ENCODE measurements at places on chromosomes 1 and 21.
A peak's percentile ranks its signal among the peaks of the same experiment; 100 is the strongest.

DNA sequence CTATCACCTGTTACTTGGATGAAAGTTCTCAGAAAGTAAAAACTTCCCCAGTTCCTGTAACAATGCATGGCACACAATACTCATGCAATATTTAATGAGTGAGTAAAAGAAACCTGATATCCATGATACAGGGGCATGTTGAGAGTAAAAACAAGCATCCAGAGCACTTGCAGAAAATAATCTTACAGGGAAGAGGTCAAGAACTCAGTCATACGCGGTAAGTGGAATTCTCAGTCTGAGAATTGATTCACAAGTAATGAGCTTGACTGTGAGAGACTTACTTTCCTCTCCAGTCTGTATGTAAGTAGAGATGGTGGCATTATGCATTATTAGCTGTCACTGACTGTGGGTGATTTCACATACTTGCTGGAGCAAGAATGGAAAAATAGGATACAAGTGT lies 976.9 kb downstream of the BRINP3 start:
- no peaks in the 10 kb centered on the region for H3K36me3 ChIP-seq
- no peaks in the 10 kb centered on the region for H3K27me3 ChIP-seq

GRCh38 chr1:94471271-94471670 lies 53.1 kb downstream of the ABCD3 start:
- no peak overlapping the region for H3K27ac ChIP-seq
- DNase-seq = no peak
- H3K36me3 ChIP-seq = no peaks in the 10 kb centered on the region
- no peak overlapping the region for H3K4me3 ChIP-seq
- H3K27me3 ChIP-seq = no peaks in the 10 kb centered on the region
- no peaks in the 10 kb centered on the region for H3K4me1 ChIP-seq

GRCh38 chr1:88175631-88176226 lies 508.3 kb upstream of the PKN2 start:
- H3K4me3 ChIP-seq = no peak overlapping the region
- H3K36me3 ChIP-seq = no peaks in the 10 kb centered on the region
- H3K4me1 ChIP-seq = no peaks in the 10 kb centered on the region
- no peak for DNase-seq
- H3K27ac ChIP-seq = no peak overlapping the region
- no peaks in the 10 kb centered on the region for H3K27me3 ChIP-seq

GRCh38 chr1:158654571-158654970 lies 31.9 kb downstream of the SPTA1 start:
- DNase-seq = no peak
- H3K4me1 ChIP-seq = no peaks in the 10 kb centered on the region
- H3K36me3 ChIP-seq = no peaks in the 10 kb centered on the region
- no peaks in the 10 kb centered on the region for H3K27me3 ChIP-seq

DNA sequence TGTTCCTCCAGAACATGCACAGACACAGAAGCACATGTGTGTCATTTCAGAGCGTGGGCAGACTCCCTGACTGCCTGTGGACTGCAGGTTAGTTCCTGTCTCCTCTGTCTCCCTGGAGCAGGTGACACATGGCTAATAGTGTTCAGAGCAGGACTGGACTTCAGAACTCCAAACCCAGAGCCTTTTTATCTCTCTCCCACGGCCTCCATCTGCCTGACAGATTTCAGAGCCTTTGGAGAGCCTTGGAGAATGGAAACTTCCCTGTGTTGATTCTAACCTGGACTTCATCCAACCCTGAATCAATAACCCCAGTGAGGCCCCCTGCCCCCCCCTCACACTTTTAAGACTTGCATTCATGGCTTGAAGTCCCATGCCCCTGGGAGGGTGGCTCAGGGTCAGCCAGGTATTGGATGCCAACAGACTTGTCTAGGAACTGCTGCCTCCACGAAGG lies 44.4 kb downstream of the C1orf198 start:
- peak overlapping the region; percentile 50 for H3K27ac ChIP-seq
- H3K36me3 ChIP-seq = no peaks in the 10 kb centered on the region
- H3K4me3 ChIP-seq = no peak overlapping the region
- no peak for DNase-seq
- no peaks in the 10 kb centered on the region for H3K27me3 ChIP-seq

DNA sequence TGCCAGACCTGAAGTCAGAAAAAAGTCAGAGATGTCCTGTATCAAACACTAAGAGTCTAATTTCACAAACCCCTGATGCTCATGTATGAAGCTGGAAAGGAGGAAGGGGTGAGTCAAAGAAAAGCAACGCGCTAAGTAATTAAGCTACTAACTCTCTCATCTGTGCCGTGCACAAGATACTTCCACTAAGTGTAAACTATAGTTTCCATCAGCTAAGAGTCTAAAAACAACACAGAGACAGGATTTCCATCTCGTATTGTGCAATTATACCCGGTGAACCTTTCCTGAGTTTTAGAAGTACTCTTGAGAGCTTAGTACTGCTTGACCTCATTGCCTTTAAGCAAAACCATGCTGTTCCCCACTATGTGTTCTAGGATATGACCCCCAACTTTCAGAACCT lies 19.0 kb downstream of the DNALI1 start:
- H3K4me3 ChIP-seq = no peak overlapping the region
- no peak for DNase-seq
- no peaks in the 10 kb centered on the region for H3K27me3 ChIP-seq
- H3K36me3 ChIP-seq = peaks cover 51% of the 10 kb centered on the region

DNA sequence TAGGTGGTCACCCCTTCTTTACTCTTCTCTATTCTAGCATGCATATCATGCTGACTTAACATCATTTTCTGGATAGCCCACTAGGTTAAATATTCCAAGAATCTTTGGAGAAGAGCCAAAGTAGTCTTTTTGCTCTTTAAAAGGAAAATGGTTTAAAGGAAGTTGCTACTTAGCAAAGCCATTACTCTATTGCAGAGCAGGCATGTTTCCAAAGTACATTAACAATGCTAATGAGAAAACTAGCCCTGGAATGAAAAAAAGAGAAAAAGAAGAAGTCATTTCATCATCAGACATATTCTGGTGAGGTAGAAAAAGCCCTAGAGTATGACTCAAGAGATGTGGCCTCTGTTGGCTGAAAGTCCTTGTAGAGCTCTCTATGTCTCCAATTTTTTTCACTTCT lies 74.0 kb downstream of the NUF2 start:
- no peak overlapping the region for H3K4me3 ChIP-seq
- H3K36me3 ChIP-seq = no peaks in the 10 kb centered on the region
- DNase-seq = no peak
- H3K27ac ChIP-seq = no peak overlapping the region

DNA sequence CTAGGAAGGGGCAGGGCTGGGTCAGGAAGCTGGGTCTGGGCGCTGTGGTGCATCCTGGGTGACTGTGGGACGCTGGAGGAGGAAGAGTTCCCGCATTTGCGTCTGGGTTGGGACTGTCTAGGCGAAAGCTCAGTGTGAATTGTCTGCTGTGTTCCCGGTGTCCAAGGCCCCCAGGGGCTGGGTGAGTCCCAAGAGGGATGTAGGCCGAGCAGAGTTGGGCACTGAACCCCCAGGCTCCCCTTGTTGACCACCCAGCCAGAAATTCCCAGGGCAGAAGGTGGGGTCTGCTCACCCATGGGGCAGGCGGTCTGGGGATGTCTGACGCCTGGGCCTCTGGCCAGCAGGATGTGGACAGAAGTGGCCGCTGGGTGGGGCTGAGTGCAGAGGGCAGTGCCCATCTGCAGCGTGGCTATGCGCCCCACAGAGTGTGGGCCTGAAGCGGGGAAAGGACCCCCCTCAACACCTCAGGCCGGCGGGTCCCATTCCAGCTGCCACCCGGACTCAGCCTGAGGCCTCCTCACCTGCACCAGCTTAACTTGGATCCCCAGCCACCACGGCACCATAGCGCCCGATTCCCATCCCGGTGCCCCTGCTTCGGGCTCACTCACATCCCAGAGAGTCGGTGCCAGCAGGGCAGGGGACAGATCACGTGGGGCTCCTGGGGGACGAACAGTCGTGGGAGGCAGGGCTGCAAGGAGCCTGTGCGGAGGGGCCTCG lies 37.0 kb upstream of the POFUT2 start:
- DNase-seq = no peak
- H3K4me1 ChIP-seq = peaks cover 96% of the 10 kb centered on the region
- H3K27me3 ChIP-seq = no peaks in the 10 kb centered on the region
- H3K27ac ChIP-seq = no peak overlapping the region
- no peak overlapping the region for H3K4me3 ChIP-seq

- DNase-seq = no peak
- no peaks in the 10 kb centered on the region for H3K36me3 ChIP-seq
- no peak overlapping the region for H3K27ac ChIP-seq
- H3K4me1 ChIP-seq = no peaks in the 10 kb centered on the region
- H3K4me3 ChIP-seq = no peak overlapping the region
Measured at GRCh38 chr1:118948846-118949245, 39.3 kb downstream of the TBX15 start.

GRCh38 chr1:1239614-1240347 lies 6.7 kb downstream of the C1QTNF12 start:
- H3K27me3 ChIP-seq = peaks cover 31% of the 10 kb centered on the region
- no peak overlapping the region for H3K4me3 ChIP-seq
- no peak for DNase-seq
- peaks cover 53% of the 10 kb centered on the region for H3K36me3 ChIP-seq
- H3K27ac ChIP-seq = no peak overlapping the region
- H3K4me1 ChIP-seq = peaks cover 42% of the 10 kb centered on the region

GRCh38 chr1:213066363-213066762 lies 15.3 kb downstream of the RPS6KC1 start:
- no peaks in the 10 kb centered on the region for H3K36me3 ChIP-seq
- H3K4me1 ChIP-seq = peaks cover 3% of the 10 kb centered on the region
- H3K27ac ChIP-seq = no peak overlapping the region
- no peak overlapping the region for H3K4me3 ChIP-seq
- H3K27me3 ChIP-seq = no peaks in the 10 kb centered on the region

- H3K27ac ChIP-seq = no peak overlapping the region
- no peak for DNase-seq
- H3K27me3 ChIP-seq = no peaks in the 10 kb centered on the region
Measured at GRCh38 chr1:180680558-180681144, 48.8 kb downstream of the XPR1 start.

- DNase-seq = no peak
- no peaks in the 10 kb centered on the region for H3K4me1 ChIP-seq
- H3K27ac ChIP-seq = no peak overlapping the region
- no peak overlapping the region for H3K4me3 ChIP-seq
Measured at GRCh38 chr1:192045131-192045530, 113.1 kb upstream of the RGS18 start.

GRCh38 chr1:62370594-62370993 lies 51.4 kb upstream of the KANK4 start:
- H3K4me1 ChIP-seq = no peaks in the 10 kb centered on the region
- no peaks in the 10 kb centered on the region for H3K27me3 ChIP-seq
- H3K36me3 ChIP-seq = no peaks in the 10 kb centered on the region
- no peak for DNase-seq
- H3K27ac ChIP-seq = no peak overlapping the region

GRCh38 chr1:168863772-168864171 lies 134.8 kb upstream of the DPT start:
- no peak overlapping the region for H3K4me3 ChIP-seq
- no peaks in the 10 kb centered on the region for H3K27me3 ChIP-seq
- no peak for DNase-seq
- H3K36me3 ChIP-seq = no peaks in the 10 kb centered on the region
- H3K4me1 ChIP-seq = no peaks in the 10 kb centered on the region
- H3K27ac ChIP-seq = no peak overlapping the region

DNA sequence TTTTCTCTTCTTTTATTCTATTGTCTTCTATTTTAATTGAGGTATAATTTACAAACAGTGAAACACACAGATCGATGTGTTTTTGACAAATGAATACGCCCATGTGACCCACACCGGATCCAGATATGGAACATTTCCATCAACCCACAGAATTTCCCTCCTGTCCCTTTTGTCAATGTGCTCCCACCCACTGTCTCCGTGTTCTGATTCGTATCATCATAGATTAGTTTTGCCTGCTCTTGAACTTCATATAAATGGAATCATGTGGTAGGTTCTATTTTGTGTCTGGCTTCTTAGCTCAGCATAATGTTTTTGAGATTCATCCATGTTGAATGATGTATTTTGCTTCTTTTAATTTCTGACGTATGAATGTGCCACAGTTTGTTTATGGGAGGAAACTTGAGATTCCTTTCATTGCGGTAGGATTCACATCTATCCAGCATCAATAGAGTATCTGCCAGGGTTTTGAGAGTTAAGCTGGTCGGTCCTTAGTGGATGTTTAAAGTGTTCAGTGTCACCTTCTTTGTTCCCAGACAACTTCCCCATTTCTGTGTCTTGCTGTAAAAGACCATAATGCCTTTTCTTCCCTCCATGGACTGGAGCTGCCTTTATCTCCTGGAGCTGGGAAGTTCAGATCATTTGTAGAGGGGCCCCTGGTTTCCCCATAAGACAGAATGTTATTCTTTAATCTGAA lies 14.7 kb downstream of the NAV1 start:
- peak overlapping the region; percentile 72 for H3K27ac ChIP-seq
- H3K36me3 ChIP-seq = no peaks in the 10 kb centered on the region
- no peak for DNase-seq
- no peak overlapping the region for H3K4me3 ChIP-seq

- DNase-seq = no peak
- no peak overlapping the region for H3K4me3 ChIP-seq
- H3K4me1 ChIP-seq = peaks cover 29% of the 10 kb centered on the region
Measured at GRCh38 chr21:33840771-33841170, 74.8 kb downstream of the ATP5PO start.

DNA sequence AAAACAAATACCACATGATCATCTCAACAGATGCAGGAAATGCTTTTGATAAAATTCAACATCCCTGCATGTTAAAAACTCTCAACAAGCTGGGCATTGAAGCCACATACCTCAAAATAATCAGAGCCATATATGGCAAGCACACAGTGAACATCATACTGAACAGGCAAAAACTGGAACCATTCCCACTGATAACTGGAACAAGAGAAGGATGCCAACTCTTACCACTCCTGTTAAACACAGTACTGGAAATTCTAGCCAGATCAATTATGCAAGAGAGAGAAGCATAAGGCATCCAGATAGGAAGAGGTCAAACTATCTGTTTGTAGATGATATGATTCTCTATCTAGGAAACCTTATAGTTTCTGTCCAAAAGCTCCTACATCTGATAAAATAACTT lies 91.6 kb downstream of the DNAH14 start:
- no peaks in the 10 kb centered on the region for H3K4me1 ChIP-seq
- no peak overlapping the region for H3K27ac ChIP-seq
- no peaks in the 10 kb centered on the region for H3K27me3 ChIP-seq
- H3K4me3 ChIP-seq = no peak overlapping the region
- no peaks in the 10 kb centered on the region for H3K36me3 ChIP-seq

DNA sequence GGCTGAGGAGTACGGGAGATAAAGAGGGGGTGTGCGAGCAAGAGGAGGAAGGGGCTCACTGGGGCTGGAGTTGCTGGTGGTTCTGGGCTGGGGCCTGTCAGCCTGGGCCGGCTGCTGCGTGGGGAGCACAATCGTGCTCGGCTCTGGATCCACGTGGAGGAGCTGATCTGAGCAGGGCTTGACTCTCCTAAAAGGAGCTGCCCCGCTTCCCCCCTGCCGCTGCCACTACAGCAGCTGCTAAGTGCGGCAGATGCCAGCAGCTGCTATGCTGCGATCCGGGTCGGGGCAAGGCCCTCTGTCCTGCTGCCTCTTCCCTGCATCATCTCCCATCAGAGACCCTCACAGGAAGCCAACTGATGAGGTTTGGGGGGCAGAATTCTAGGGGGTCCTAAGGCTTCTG lies 165.9 kb downstream of the PCBP3 start:
- H3K4me1 ChIP-seq = peaks cover 3% of the 10 kb centered on the region
- no peak overlapping the region for H3K4me3 ChIP-seq
- peaks cover 2% of the 10 kb centered on the region for H3K36me3 ChIP-seq
- no peaks in the 10 kb centered on the region for H3K27me3 ChIP-seq

- H3K27ac ChIP-seq = no peak overlapping the region
- H3K36me3 ChIP-seq = peaks cover 47% of the 10 kb centered on the region
- DNase-seq = no peak
- H3K4me3 ChIP-seq = no peak overlapping the region
Measured at GRCh38 chr1:27292106-27292505, 29.9 kb upstream of the TMEM222 start.
